ENCODE measurements at places on chromosomes 1 and 21.

- DNase-seq, result no peak
Observed at GRCh38 chr1:162701286-162701685, 69.0 kb downstream of the DDR2 start.

GRCh38 chr1:46809071-46809470 lies 10.2 kb downstream of the CYP4B1 start:
- no peak for DNase-seq

- no peak for DNase-seq
Observed at GRCh38 chr1:208013210-208013609, 102.3 kb upstream of the CD34 start.

DNA sequence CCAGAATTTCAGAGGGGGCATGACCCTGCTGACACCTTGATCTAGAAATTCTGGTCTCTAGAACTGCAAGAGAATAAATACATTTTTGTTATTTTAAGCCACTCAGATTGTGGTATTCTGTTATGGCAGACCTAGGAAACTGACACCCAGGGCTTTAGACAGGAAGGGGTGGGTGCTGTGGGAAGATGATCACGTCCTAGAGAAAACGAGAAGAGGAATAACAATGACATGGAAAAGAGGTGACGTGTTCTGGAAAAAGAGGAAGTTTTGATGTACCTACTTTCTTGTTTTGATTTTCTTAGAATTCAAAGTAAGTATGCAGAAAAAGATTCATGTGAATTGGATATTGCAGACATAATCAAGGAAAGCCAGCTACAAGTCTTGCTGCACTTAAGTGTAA lies 232.9 kb upstream of the RUNX1 start:
- DNase-seq, result no peak

- no peak for DNase-seq
Observed at GRCh38 chr1:91529856-91530255, 29.2 kb downstream of the CDC7 start.
